ENCODE measurements at places on chromosomes 1 and 21. TPM values are rescaled to one million over a fixed set of nuclear protein-coding genes. Genes with fewer than 3 reads are reported as not detected.
A peak's percentile ranks its signal among the peaks of the same experiment; 100 is the strongest.

Gene HAO2
- total RNA-seq: 0.39 TPM

Gene AMY1A
- total RNA-seq: not detected

DNA sequence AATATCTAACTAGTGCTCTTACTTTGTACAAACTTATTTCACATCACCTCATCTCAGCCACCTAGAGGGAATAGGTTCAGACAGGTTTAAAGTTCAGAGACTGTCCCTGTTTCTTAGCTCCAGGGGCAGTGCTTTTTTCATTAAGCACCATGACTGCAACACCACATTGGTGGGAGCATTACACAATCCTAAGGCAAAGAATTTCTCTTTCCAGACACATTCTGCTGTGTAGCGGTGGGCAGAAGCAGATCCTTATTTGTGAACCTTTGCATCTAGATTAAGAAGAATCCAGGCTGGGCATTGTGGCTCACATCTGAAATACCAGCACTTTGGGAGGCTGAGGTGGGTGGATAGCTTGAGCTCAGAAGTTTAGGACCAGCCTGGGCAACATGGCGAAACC lies 16.1 kb downstream of the LCA5L start:
- DNase-seq: no peak
- no peak overlapping the region for H3K27ac ChIP-seq
- H3K27me3 ChIP-seq: no peaks in the 10 kb centered on the region
- no peaks in the 10 kb centered on the region for H3K36me3 ChIP-seq

- no peaks in the 10 kb centered on the region for H3K36me3 ChIP-seq
- H3K27me3 ChIP-seq: no peaks in the 10 kb centered on the region
- H3K27ac ChIP-seq: no peak overlapping the region
- DNase-seq: no peak
- no peak overlapping the region for H3K4me3 ChIP-seq
- H3K4me1 ChIP-seq: no peaks in the 10 kb centered on the region
Measured at GRCh38 chr1:181392613-181393220, 90.6 kb upstream of the CACNA1E start.

DNA sequence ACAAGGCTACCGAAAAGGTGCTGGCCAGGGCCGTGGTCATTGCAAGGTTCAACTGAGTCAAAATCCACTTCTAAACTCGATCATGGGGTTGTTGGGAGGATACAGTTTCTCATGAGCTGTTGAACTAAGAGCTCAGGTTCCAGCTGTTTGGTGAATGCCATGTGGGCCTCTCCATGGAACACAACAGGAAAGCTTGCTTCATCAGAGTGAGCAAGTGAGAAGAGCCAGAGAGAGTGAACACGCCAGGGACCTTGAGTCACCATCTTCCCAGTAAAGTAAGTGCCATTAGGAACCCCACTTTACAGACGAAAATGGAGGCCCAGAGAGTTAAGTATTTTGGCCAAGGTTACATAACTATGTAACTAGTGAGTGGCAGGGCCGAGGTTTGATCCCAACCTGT lies 475.1 kb upstream of the VAMP3 start:
- no peak overlapping the region for H3K27ac ChIP-seq
- no peak for DNase-seq
- no peaks in the 10 kb centered on the region for H3K36me3 ChIP-seq
- H3K4me1 ChIP-seq: peaks cover 4% of the 10 kb centered on the region

GRCh38 chr1:26154750-26155149 lies 4.1 kb upstream of the FAM110D start:
- DNase-seq: no peak
- no peaks in the 10 kb centered on the region for H3K27me3 ChIP-seq
- no peak overlapping the region for H3K27ac ChIP-seq

- H3K27ac ChIP-seq: no peak overlapping the region
- H3K4me1 ChIP-seq: peaks cover 13% of the 10 kb centered on the region
- H3K4me3 ChIP-seq: no peak overlapping the region
- H3K36me3 ChIP-seq: no peaks in the 10 kb centered on the region
- no peak for DNase-seq
Measured at GRCh38 chr1:84283381-84283780, 18.1 kb upstream of the SAMD13 start.

DNA sequence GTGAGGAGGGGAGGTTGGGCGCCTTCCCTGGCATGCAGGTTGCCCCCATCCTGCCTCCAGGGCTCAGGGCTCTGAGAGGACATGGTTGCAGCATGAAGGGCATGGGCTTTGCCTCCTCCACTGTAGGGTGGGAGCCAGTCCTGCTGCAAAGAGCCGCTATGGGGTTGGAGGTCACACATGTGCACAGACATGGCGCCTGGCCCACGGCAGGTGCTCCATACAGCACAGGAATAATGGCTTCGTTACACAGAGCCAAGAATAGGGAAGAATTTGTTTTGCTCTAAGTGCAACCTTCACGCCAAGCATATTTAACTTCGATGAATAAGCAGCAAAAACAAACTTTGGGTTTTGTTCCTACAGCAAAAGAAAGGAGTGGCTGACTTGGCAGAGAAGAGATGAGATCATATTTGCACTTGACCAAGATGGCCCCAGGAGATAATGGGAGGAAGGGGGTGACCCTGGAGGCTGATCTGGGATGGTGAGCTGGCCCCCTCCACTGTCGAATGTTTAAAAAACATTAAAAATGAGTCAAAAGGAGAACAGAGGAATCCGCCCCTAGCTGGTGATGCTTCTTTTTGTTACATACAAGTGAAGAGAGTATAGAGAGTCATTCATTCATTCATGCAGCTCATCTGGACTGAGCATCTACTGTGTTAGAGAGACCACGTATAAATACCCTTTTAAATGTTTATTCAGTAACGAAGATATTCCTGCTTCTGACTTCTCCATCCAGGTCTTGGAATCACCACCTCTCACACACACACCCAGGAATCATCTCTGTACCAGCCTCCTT lies 12.4 kb upstream of the C2CD2 start:
- H3K36me3 ChIP-seq: no peaks in the 10 kb centered on the region
- no peaks in the 10 kb centered on the region for H3K4me1 ChIP-seq
- H3K27me3 ChIP-seq: no peaks in the 10 kb centered on the region
- DNase-seq: no peak
- H3K4me3 ChIP-seq: no peak overlapping the region

DNA sequence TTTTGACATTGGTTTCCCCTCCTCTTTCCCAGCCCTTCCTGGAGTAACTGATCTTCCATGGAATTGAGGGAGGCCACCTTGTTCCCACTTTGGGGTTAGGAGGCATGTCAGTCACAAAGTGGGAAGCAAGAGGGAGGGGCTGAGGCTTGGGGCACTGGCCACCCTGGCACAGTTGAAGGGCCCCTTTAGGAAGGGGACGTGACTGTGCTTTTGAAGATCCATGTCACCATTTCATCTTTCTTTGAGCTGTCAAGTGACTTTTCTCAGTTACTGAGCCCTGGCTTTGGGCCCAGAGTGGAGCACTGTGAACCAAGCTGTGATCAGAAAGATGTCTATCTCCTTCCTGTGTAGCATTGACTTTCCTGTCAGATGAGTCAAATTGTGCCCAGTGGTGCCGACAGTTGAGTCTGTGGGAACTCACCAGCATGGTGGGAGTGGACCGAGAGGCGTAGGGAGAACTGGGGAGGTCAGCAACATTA lies 38.5 kb upstream of the TDRD10 start:
- H3K27ac ChIP-seq: peak overlapping the region; percentile 24
- H3K27me3 ChIP-seq: no peaks in the 10 kb centered on the region
- no peaks in the 10 kb centered on the region for H3K36me3 ChIP-seq
- no peak overlapping the region for H3K4me3 ChIP-seq
- DNase-seq: no peak
